T-helper 2 cell (primary cell): ENCODE measurements at places on chromosomes 12 and 14.

- no peak for DNase-seq
Observed at GRCh38 chr12:24879644-24880043, 69.3 kb downstream of the BCAT1 start.

GRCh38 chr12:5511256-5511643, 79.3 kb downstream of the NTF3 start:
- DNase-seq: no peak

- no peak for DNase-seq
Observed at GRCh38 chr12:105974738-105975137, 164.0 kb downstream of the NUAK1 start.

- DNase-seq: peak; percentile 34
Observed at GRCh38 chr14:24398653-24399446, at the start of gene NYNRIN. TSS of gene NYNRIN (plus strand) at chr14:24399003. CDS start at chr14:24399247, 244 bp downstream.

DNA sequence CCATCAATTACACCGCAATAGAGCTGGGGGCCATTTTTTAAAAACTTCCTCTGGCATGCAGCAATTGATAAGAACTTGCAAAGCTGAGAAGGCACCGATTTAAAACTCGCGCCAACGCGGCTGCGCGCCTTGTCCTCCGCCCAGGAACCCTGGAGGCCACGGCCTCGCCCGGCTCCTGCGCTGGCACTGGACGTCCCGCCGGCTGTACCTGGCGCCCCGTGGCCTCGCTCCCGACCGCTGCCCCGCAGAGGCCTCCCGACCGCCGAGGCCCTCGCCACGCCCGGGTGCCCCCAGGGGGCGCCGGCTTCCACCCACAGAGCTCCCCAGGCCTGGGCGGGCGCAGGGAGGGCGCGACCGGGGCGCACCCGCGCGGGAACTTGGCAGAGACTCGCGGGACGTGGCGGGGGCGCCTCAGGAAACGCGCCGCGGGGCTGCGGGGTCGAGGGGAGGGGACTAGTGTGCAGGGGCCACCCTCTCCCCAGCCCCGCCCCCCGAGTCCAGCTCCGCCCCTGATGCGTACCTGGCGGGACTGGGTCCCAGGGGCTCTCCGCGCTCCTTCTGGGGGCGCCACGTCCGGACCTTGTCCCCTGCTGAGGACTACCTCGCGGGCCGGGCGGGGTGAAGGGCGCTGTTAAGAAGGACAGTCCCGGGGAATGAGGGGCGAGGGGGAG, 65.7 kb downstream of the TNFAIP2 start:
- peak; percentile 37 for DNase-seq

DNA sequence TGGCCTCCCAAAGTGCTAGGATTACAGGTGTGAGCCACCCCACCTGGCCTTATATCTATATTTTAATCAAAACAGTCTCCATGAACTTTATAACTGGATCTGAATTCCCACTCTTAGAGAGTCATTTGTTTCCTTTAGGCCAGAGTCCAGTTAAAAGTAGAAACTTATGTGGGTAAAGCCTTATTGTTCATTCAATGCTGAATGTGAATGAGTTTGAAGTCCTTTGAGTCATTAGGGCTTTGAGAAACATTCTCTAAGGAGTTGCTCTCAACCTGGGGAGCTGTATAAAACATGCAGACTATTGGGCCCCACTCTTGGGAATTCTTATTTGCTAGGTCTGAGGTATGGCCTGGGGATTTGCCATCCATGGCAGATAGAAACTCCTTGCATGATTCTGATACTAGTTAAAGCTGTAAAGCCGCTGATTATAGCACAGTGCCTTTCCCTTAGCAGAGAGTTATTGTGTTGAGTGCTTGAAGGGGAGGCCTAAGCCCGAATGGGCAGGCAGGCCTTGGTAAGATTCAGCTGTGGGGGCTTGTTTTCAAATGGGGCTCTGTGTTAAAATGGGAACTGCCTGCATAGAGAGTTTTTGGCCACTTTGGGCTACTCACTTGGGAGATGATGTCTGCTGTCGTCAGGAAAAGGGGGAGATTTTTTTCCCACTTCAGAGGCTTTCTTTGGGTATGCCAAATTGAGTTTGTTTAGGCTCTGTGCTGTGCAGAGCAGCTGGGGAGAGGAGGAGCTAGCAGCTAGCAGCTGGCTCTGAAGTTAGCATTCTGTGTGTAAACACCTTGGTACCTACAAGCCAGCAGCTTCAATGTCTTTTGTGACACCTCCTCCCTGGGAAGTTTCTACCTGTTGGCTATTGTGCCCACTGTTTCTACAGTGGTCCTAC, 117.5 kb downstream of the DACT1 start:
- DNase-seq: no peak

GRCh38 chr14:64185184-64185583, 109.0 kb downstream of the ESR2 start:
- no peak for DNase-seq

GRCh38 chr14:97253756-97254155, 456.6 kb downstream of the VRK1 start:
- DNase-seq: no peak

DNA sequence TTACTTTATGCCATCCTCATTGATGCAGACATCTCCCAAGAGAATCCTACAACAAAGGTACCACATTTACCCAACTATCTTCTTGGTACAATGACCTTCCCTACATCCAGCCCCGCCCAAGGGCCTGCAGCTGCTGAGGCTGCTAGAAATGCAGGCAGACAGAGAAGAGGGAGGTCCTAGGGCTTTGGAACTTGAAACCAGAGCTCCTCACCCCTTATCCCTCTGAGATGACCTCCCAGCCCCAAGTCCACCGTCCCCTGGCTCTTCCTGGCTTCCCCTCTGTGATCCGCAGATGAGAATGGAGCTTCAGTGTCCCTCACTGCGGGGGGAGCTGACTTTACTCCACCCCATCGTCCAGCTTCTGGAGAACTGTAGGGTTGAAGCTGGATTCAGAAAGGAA, 1.6 kb upstream of the TNFRSF1A start:
- no peak for DNase-seq

DNA sequence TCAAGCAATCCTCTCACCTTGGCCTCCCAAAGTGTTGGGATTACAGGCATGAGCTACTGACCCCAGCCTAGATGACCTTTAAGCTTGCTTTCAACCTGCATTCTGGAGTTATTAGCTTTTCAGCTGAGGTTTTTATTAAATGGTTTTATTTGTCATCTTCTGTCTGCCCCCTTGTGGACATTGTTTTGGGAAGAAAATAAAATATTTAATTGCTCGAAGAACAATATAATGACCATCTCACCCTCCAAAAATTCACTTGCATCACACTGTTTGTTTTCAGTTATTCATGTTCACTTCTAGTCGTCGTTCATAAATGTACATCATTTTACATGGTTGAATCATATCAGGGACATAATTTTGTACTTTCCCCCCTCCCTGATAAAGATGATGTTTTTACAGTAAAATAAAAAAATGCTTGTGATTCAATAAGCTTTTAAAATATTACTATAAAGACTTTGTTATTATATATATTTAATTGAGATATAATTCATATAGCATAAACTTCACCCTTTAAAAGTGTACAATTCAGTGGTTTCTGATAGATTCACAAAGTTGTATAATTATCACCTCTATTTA, 10.1 kb upstream of the SPATS2 start:
- no peak for DNase-seq

DNA sequence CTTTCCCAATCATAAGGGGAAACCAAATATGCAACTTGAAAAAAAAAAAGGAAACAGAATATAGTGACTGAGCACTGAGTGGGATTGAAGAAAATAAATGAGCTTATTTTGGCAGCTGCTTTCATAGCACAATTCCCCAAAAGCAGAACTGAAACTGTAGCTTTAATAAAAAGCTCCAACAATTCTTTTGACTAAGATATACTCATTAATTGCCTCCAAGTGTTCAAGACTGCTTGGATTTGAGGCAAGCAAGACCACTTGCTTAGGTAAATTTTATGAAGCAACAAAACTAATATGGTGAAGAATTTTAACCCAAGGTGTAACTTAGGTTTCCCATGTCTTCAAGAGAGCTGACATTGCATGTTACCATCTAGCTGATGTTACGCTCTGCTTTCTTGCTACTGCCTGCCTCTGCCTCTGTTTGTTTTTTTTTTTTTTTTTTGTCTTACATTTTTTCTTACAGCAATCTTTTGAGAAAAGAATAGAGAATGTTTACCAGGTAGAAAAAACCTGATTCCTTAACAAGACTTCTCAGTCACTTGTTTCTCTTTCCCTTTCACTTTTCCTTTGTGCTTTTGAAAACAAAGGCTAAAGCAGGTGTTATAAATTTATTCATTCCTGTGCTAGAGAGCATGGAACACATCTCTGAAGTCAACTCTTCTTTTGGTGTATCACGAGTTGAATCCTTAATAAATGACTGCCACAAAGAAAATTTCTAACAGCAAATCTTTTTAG, 134.4 kb downstream of the BCAT1 start:
- no peak for DNase-seq

DNA sequence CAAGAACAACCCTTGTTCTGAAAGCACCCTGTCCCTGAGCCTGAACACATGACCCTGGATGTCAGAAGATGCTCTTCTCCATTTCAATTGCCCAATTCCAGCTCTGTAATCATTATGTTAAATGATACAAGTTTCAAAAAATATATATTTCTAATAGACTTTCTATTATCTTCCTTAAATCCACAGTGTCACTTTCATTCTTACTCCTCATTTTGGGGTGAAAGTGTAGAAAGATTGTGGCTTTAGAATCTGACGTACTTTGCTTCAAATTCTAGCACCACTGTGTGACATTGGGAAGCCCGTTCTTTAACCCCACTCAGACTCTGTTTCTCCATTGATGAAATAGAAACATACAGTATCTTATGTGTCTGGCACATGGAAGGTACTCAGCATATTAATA, 83.2 kb downstream of the ETV6 start:
- DNase-seq: no peak

DNA sequence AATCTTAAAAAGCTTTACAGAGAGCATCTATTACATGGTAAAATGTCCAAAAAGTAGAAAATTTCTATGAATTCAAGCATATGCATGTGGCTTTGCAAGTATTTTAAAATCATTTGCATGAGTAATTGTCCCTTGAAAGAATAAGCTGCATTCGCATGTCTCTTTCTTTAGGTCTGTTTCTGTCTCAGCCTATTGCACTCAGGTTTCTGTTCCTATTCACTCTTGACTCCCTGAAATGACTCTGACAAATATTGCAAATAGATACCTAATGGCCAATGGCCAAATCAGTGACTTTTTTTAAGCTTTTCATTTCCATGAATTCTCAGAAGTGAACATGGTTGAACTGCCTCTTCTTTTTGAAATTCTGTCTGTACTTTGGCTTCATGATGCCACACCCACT, 6.4 kb upstream of the TTC8 start:
- no peak for DNase-seq

GRCh38 chr12:68418137-68418460, 85.9 kb upstream of the MDM1 start:
- no peak for DNase-seq

DNA sequence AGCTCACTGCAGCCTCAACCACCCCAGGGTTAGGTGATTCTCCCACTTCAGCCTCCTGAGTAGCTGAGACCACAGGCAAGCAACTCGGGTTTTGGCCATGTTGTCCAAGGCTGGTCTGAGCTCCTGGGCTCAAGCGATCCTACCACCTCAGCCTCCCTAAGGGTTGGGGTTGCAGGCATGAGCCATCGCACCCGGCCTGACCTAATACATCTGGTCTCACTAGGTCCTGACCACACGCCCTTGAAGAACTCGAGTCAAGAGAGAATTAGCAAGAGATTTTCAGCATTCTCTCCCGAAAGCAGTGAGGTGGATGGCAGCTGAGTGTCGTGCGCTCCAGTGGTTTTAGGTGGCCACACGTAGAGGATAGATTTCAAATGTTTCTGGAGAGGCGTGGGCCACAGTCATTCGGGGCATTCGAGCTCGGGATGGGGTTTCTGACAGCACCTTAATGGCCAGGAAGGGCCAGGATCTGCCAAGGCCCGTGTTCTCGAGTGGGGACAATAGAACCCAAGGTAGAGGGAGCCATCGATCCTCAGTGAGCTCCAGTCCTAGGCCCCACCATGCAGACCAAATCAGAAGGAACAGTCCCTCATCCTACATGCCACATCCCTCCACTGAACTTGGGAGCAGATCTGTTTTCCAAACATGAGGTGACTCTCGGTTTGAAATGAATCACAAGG, 193.1 kb downstream of the ALG10 start:
- no peak for DNase-seq

GRCh38 chr14:29851397-29851796, 76.2 kb downstream of the PRKD1 start:
- DNase-seq: no peak

GRCh38 chr12:54220092-54220557, 31.3 kb upstream of the SMUG1 start:
- DNase-seq: peak; percentile 26

DNA sequence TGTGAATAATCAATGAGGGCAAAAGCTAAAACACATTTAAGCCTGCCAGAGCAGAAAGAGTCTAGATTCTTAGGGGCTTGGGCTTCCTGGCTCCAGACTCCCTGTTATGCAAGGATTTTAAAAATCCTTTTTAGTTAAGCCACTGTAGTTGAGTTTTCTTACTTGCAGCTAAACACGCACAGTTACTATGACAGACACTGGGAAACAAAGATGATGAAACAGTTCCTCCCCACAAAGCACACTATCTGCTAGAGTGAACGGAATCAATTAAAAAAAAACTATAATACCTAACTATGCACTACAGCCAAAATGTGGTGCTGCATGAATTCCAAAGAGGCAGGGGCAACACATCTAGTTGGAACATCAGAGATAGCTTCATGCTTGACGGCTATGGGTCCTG, 28.2 kb downstream of the RPS6KA5 start:
- no peak for DNase-seq

DNA sequence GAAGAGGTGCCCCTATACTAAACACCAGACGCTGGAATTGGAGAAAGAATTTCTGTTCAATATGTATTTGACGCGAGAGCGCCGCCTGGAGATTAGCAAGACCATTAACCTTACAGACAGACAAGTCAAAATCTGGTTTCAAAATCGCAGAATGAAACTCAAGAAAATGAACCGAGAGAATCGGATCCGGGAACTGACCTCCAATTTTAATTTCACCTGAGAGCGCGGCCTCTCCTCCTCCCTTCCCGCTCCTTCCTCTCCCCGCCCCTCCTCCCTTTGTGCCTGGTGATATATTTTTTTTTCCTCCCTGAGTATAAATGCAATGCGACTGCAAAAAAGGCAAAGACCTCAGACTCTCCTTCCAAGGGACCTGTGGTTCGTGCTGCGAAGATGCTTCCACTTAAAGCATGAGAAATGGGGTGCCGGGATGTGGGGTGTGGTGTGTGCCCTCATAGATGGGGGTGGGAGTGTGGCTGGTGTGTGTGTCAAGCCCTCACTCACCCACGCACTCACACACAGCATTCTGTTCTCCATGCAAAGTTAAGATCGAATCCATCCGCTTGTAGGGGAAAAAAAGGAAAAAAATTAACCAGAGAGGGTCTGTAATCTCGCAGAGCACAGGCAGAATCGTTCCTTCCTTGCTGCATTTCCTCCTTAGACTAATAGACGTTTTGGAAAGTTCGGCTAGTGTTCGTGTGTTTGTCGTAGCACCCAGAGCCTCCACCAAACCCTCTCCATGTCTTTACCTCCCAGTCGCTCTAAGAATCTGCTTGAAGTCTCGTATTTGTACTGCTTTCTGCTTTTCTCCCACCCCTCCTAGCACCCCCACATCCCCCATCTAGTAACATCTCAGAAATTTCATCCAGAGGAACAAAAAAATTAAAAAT, 4.5 kb downstream of the HOXC10 start:
- peak; percentile 63 for DNase-seq
